ENCODE measurements at places on chromosomes 6 and 20. TPM values are rescaled to one million over a fixed set of nuclear protein-coding genes. Genes with fewer than 3 reads are reported as not detected.

Gene GNAS-AS1
- not detected for total RNA-seq

Gene FAM229B
- total RNA-seq, result 9.9 TPM

Gene ZKSCAN3
- total RNA-seq, result 5.4 TPM

Gene FBXL4
- 6.3 TPM for total RNA-seq

Gene TRDN
- not detected for total RNA-seq

- DNase-seq, result no peak
- no peaks in the 10 kb centered on the region for H3K27me3 ChIP-seq
- H3K36me3 ChIP-seq, result no peaks in the 10 kb centered on the region
These were observed 2.0 kb downstream of the TRAF3IP2 start for GRCh38 chr6:111603685-111604084.

DNA sequence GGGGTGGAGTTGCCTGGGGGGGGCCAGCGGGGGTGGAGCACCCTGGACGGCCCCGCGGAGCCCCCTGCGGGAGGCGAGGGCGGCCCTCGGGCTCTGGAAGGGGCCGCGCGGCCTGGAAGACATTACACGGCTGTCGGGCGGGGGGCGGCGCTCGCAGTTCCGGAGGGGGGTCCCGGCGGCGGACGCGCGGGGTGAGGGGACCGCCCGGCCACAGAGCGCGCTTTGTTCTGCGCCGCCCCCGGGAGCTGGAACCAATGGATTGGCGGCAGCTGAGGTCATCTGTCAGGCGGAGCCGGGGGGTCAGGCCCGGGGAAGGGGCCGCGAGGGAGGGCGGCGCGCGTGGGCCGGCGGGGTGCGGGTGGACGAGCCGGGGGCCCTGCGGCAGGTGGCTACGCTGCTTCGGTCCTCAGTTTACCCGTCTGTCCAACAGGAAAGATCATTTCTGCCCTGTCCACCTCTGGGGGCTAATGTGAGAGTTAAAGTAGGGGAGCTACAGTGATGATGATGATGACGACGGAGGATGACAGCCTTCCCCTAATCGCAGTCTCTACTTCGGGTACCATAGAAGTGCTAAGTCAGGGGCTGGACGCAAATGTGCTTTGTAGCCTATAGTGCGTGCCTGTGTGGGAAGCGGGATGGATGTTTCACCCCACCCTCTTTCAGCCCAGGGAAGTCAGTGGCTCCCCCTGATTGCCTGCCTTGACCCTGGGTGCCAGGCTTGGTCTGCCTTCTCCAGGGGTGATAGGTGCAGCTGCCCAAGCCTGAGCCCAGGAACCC is 10.4 kb downstream of the SRXN1 start:
- H3K4me3 ChIP-seq, result peak overlapping the region; percentile 40
- peaks cover under 1% of the 10 kb centered on the region for H3K36me3 ChIP-seq
- DNase-seq, result peak; percentile 77
- peak overlapping the region; percentile 69 for H3K27ac ChIP-seq
- no peaks in the 10 kb centered on the region for H3K27me3 ChIP-seq

- no peak overlapping the region for H3K27ac ChIP-seq
- H3K36me3 ChIP-seq, result peaks cover 9% of the 10 kb centered on the region
These were observed 11.4 kb downstream of the TJAP1 start for GRCh38 chr6:43488667-43489276.
